ENCODE measurements at places on chromosomes 1 and 21.

GRCh38 chr1:216434232-216434631 is 11.0 kb upstream of the USH2A start:
- no peak for DNase-seq

DNA sequence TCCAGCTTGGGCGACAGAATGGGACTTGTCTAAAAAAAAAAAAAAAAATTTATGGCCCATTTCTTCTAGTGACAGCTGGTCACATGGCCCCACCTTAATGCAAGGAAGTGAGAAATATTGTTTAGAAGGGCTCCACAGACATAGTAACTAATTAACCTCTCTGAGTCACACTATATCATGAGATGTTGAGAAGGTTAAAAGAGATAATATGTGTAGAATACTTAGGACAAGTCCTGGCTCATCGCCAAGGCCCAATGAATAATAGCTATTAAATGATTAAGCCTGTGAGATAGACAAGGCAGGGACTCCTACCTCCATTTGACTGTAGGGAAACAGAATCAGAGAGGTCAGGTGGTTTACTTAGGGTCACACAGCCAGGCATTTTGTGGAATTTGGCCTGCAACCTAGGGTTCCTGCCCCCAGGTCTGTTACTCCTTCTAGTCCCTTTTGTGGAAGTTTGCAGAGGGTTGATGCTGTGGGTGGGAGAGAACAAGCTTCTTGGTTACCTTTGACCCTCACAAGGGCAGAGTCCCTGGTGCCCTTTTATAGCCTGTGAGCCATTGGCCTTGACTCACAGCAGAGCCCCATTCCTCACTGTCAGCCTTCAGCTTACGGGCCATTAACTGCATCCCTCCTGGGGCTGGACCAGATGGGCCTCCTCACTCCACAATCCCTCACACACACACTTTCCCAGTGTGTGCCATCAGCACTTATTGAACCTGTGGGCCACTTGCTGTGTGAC is 48.5 kb downstream of the OPRD1 start:
- DNase-seq = no peak

- DNase-seq = no peak
Measured at GRCh38 chr1:204094313-204094729, 21.4 kb downstream of the SOX13 start.

DNA sequence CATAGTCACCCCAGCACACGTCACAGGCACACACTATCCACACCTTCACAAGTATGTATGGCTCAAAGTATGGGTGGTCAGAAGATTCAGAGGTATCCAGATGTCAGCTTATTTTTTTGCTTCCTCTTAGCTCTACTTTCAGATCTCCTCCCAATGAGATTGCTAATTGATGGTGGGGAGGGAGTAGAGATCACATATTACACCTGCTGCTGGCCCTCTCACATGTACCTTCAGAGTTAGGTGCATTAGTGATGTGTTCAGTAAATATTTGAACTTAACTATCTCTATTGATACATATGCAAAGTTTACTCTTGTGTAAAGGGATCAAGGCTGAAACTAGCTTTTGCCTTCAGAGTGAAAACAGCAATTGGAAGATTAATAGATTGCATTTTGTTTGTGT is 262.6 kb downstream of the PCP4 start:
- DNase-seq = no peak

- no peak for DNase-seq
Measured at GRCh38 chr1:245396615-245397014, 241.8 kb downstream of the KIF26B start.

- DNase-seq = no peak
Measured at GRCh38 chr1:190479516-190479915, 1.9 kb upstream of the BRINP3 start.

DNA sequence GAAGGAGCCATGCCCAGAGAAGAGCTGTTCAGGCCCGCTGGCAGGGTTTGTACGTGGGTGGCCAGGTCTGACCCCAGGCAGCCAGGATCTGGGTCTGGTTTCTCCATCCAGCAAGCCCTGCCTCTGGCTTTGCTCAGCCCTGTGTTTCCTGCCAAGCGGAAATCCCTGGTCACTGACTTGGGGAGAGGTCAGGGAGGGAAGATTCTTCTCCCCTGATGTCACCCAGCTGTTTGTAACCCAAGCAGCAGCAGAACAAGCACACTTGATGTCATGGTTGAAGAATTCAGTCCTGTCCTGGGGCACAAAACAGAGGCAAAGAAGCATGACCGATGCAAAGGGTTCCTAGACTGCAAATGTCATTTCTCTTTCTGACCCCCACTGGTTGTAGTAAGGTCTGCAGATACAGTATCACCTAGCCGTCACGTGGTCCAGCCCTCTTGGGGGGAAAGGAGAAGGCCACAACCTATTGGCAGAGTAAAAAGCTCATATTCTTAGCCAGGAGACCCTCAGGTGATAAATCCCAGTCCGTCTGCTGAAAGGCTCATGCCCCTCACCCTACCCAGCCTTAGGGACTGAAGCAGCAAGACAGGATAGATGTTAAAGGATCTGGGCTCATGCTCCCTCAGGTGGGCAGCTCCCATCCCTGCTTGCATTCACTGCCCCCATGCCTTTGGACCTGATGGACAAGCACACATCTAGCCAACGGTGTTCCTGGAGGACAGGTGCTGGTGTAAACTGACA is 120.9 kb downstream of the SYT2 start:
- DNase-seq = no peak

DNA sequence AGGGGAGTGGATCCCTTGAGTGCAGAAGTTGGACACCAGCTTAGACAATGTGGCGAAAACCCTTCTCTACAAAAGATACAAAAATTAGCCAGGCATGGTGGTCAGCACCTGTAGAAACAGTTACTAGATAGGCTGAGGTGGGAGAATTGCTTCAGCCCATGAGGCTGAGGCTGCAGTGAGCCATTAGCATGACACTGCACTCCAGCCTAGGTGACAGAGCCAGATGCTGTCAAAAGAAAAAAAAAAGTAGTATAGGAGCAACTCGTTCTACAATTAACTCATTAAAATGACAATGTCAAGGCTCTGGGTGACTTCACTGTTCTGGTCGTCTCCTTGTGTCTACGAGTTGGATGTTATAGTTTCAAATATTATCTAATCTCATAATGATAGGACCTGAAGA is 370.6 kb upstream of the NCAM2 start:
- no peak for DNase-seq

GRCh38 chr1:235107368-235108184 is 21.1 kb downstream of the TOMM20 start:
- no peak for DNase-seq

DNA sequence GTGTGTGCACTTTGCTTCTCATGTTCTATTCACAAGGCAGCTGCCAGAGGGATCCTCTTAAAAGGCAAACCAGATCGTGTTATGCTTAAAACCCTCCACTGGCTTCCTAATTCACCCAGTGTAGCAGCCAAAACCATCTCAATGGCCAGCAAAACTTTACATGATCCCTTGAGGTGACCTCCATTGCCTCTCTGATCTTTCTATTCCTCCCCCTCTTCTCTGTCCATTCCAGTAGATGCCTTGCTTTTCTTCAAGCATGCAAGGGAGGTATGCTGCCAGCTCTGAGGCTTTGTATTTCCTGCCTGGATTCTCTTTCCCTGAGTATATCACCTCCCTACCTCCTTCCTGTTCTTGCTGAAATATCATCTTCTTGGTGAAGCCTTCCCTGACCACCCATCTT is 93.2 kb upstream of the KCNK2 start:
- no peak for DNase-seq

- DNase-seq = no peak
Measured at GRCh38 chr21:14492931-14493330, 53.2 kb downstream of the SAMSN1 start.

DNA sequence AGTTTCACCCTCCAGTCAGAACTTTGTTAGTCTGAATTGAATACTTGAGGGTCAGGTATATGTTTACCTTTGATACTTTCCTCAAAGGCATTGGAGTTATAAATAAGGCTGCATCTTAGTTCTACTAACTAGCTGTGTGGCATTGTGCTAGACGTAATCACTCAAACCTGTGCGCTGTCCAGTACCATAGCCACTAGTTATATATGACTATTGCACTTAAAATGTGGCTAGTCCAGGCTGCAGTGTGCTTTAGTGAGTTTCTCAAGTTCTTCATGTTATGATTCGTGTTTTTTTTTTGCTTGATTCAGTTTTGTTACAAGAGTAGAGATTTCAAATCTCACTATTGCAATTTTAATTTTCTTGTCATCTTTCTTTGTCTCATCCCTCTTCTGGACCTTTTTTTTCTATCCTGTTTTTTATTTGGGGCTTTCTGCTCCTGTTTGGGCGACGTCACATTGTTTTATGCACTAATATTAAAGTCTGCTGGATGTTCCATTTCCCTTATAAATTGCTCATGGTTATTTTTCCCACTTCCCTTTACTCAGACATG is 5.7 kb downstream of the MAN1A2 start:
- DNase-seq = no peak

DNA sequence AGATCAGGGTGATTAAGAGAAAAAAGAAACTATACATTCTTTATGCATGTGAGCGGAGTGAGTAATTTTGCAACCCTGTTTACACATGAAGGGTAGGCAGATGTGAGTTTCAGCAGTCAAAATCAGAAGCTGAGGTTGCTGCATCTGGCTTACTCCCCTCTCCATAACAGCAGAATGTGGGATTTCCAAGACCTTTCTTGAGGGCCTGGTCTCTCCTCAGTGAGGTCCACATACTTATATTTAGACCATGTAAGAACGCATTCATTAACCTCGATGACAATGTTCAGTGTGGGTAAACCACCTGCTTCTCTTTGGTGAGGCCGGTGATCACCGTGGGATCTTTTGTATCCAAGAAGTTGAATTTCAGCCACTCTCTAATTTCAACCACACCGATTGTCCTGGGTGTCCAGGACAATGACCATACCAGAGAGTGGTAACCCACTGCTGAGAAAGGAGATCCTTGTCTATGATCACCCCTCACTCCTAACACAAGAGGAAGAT is 18.7 kb upstream of the RAP1A start:
- peak; percentile 82 for DNase-seq

- no peak for DNase-seq
Measured at GRCh38 chr1:115953180-115953579, 23.1 kb upstream of the SLC22A15 start.

DNA sequence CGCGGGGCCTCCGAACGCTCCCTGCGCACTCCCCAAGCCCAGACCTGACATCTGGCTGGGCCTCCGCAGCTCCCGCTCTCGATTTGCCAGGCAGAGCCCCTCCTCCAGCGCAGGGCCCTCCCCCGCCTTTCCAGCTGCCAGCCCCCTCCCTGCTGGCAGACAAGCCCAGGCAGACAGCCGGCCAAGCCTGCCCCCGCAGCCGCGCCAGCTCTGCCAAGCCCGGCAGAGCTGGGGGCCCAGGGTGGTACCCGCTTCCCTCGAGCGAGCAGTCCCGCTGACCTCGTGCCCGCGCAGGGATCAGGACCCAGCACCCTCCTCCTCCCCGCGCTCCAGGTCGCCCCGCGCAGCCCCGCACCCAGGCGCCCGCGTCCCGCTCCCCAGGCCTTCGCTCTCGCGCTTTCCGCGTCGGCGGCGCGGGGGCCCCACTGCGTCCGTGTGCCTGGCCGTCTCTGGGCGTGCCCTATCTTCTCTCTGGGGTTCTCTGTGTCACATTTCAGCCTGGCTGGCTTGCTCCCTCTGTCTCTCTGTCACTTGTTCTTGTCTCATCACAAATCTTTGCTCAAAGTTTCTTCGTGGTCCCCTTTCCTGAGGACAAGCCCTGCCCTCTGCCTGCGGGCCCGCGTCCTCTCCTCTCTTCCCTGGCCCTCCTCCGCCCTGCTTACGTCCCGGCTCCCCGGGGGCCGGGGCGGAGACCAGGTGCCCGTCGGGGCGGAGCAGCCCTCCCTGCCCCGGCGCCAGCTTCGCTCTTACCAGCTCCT is 580 bp downstream of the INKA2 start:
- peak; percentile 61 for DNase-seq

GRCh38 chr1:5311634-5312292 is 657.4 kb downstream of the AJAP1 start:
- DNase-seq = no peak

DNA sequence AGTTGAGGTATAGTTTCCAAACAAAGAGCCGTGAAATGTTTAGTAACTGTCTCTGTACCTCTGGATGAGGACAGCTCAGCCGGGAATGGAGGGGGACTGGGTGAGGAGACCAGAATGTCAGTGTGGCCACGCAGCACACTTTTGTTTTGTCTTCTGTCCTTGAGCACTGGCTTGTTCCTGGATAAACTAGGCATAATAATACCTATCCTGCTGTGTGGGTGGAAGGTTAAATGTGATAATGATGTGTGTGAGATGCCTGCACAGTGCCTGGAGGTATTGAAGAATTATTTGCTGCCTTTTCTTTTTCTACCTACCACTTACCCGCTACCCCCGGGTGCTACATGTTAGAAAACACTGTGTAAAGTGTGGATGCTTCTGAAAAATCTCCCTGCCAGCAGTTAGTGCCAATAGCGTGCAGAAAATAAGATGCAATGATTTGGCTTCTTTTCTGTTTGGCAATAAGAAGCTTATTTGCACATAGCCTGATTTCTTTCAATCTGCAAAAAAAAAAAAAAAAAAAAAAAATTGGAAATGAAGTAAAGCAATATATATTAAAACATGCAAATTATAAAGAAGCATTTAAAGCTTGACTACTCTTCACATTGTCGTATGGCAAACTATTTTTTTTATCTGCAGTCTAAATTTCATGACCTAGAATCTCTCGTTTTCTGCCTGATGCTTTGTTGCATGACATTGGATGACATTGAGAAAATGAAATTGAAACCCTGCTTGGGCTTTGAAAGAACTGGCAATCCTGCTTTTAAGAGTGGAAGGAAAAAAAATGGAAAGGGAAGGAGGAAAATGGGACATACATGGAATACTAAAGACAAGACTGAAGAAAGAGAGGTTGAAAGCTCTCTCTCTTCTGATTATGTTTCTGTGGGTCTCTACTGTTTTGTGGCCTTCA is 89.5 kb downstream of the DISC1 start:
- DNase-seq = no peak

- no peak for DNase-seq
Measured at GRCh38 chr1:226048886-226049285, 13.6 kb upstream of the H3-3A start.

DNA sequence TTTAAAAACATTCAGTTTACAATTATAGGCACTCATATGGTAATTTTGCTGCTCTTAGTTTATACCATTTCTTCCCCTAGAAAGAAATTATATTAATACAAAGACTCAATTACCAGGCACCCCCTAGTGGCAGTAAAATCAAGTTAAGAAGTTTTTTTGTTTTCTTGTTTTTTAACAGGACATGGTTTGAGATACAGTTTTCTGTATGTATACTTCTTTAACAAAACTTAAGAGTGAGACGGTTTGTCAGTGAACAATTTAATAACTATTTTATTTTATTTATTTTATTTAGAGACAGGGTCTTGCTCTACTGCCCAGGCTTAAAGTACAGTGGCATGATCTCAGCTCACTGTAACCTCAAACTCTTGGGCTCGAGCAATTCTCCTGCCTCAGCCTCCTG is 224.6 kb downstream of the FAF1 start:
- DNase-seq = no peak

GRCh38 chr1:21089731-21090130 is 87.0 kb downstream of the EIF4G3 start:
- no peak for DNase-seq

- DNase-seq = no peak
Measured at GRCh38 chr1:18574754-18575153, 55.9 kb upstream of the PAX7 start.
